NCI-H1417 (cell line): ENCODE measurements at places on chromosomes 3 and 15.

DNA sequence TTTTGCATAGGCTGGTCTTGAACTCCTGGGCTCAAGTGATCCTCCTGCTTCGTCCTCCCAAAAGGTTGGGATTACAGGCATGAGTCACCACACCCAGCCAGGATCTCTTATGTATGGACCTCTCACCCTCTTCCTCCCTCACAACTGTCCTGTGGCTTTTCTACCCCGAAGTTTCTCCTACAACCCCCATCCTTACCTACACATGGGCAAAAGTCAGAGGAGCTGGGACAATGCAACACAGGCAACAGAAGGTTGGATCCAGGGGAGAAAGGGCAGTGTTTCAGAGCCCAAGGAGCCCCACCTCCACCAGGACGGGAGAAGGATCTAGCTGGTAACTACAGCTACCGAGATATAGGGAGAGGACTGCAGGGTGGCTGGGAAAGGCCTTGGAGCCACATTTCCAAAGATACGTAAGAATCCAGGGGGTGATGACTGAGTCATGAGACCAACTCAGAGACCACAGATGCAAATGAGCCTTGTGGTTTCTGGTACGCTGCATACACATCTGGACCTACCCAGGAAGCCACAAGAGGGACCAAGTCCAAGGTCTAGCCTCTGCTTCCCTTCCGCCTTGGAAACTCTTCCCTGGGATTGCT is 13.6 kb downstream of the IGDCC4 start:
- DNase-seq, result no peak

- no peak for DNase-seq
Measured at GRCh38 chr3:172289583-172289982, 158.7 kb downstream of the GHSR start.

- DNase-seq, result no peak
Measured at GRCh38 chr15:45855210-45855906, 220.5 kb downstream of the SQOR start.

GRCh38 chr3:26962492-26963360 is 340.2 kb downstream of the LRRC3B start:
- DNase-seq, result no peak

- DNase-seq, result no peak
Measured at GRCh38 chr3:177515786-177516157, 318.5 kb upstream of the TBL1XR1 start.

GRCh38 chr3:27216295-27216855 is 152.8 kb downstream of the NEK10 start:
- no peak for DNase-seq

GRCh38 chr3:140206196-140207040 is 271.4 kb downstream of the CLSTN2 start:
- peak; percentile 53 for DNase-seq

- DNase-seq, result peak; percentile 78
Measured at GRCh38 chr3:87350367-87351199, 74.2 kb upstream of the POU1F1 start.

- DNase-seq, result peak; percentile 0
Measured at GRCh38 chr15:48120745-48121144, at the start of gene SLC24A5. TSS of gene SLC24A5 (plus strand) at chr15:48120990. CDS start at chr15:48121045, 55 bp downstream.

GRCh38 chr15:38795471-38796245 is 231.0 kb upstream of the RASGRP1 start:
- DNase-seq, result no peak

- no peak for DNase-seq
Measured at GRCh38 chr3:112925560-112925959, 49.3 kb downstream of the CD200R1 start.

GRCh38 chr3:136942803-136943202 is 15.0 kb upstream of the IL20RB start:
- DNase-seq, result no peak

GRCh38 chr3:190261740-190262139 is 60.5 kb downstream of the CLDN1 start:
- DNase-seq, result no peak

GRCh38 chr3:165786013-165786412 is 51.2 kb downstream of the BCHE start:
- DNase-seq, result no peak

GRCh38 chr3:46829699-46830208 is 33.5 kb downstream of the MYL3 start:
- DNase-seq, result no peak

DNA sequence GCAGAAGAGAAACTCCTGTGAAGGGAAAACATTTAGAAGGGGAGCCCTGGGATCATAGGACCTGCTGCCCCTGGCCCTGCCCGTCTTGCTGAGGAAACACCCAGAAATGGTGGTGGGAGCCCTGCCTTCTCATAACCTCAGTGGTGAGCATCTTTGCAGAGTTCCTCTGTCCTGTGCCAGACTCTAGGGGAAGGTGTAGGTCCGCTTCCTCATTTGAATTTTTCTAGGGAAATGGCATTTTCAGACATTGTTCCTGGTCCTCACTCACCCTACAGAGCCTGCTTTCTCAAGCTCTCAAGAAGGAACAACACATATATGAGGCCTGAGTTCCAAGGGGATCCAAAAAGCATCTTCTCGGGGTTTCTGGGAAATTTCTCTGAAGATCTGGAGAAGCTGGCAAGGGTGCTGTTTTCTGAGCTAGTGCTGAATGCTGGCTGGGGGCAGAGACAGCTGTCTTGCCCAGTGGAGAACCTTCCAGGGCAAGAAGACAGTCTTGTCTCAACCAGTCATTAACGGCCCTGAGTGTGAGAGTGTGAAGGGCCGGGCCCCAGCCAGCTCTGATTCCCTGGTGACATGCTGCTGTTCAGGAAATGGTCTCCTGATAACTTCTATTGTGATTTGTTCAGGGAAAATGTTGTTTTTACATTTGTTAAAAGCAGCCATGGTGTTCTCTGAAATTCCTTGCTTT is 283.1 kb upstream of the LRRFIP2 start:
- no peak for DNase-seq

GRCh38 chr3:8773941-8774542 is 4.6 kb upstream of the OXTR start:
- DNase-seq, result no peak

DNA sequence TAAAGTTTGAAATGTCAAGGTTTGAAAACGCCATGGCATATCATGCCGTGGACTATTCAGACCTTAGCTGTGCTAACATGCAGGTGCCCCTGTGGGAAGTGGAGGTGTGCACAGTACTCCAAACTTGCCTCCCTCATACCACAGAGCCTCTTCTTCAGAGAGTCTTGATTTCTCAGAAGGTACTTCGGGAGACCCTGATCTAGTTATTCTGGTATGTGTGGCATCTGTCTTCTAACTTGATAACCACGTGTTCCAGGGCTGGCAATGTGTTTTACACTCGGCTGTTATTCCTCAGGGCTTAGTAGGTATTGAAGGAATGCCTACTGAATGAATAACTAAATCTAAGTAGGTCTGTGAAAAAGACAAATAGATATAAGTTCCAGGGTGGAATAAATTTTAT is 309.9 kb downstream of the CLSTN2 start:
- no peak for DNase-seq

GRCh38 chr3:183488343-183488742 is 59.9 kb upstream of the MCF2L2 start:
- DNase-seq, result no peak

- DNase-seq, result no peak
Measured at GRCh38 chr3:46013316-46014094, 13.8 kb downstream of the XCR1 start.

DNA sequence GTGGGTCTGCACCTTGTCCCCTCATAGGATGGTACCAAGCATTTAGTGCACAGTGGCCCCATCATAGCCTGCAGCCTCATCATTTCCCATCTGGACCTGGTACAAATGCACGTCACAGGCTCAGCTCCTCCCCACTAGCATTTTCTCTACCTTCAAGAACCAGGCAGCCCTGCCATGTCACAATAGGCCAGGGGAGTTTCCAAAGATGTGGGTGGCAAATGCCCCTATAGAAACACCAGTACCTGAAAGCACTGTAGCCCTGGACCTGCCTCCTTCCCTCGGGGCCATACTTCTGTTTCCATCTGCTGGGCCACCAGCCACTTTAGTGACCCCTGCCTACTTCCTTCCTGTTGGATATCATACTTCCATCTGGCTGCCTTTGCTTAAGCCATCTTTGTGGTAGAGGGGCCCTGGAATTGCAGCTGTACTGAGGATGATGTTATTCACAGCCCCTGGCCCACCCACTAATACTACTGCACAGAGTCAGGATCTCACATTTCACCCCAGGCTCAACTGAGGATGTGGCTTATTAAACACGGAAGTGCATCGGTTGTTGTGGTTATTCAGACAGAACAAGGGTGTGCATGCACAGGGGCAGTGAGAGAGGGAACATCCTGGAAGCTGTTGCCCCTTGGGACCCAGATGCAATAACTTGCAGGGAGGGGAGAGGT is 3.8 kb downstream of the TCTA start:
- DNase-seq, result no peak
